ENCODE measurements at places on chromosomes 3 and 15. TPM values are rescaled to one million over a fixed set of nuclear protein-coding genes. Genes with fewer than 3 reads are reported as not detected.

- no peak overlapping the region for H3K27ac ChIP-seq
- peaks cover 54% of the 10 kb centered on the region for H3K4me1 ChIP-seq
- peaks cover 60% of the 10 kb centered on the region for H3K36me3 ChIP-seq
- DNase-seq = no peak
- H3K4me3 ChIP-seq = no peak overlapping the region
- no peaks in the 10 kb centered on the region for H3K27me3 ChIP-seq
Observed at GRCh38 chr3:105785803-105786202, 83.0 kb downstream of the CBLB start.

DNA sequence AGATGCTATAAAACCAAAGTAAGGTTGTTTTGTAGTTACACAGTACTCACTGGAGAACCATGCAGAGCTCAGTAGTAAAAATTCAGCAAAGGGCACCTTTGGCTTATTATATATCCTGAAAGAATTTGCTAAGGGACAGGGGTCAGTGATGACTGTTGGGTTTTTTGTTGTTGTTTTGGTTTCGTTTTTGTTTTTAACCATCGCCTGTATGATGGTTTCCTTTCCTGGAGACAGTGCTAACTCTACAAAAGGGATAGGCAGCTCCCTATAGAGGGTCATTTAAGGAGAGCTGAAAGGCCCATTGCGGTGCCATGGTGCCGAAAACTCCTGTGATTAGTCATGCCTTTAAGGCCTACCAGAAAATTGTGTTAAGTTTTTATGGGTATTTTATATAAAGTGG, 118.2 kb upstream of the GOLIM4 start:
- H3K27ac ChIP-seq = peak overlapping the region; percentile 78
- no peak for DNase-seq
- no peaks in the 10 kb centered on the region for H3K36me3 ChIP-seq
- peaks cover 3% of the 10 kb centered on the region for H3K27me3 ChIP-seq
- H3K4me3 ChIP-seq = peak overlapping the region; percentile 23

DNA sequence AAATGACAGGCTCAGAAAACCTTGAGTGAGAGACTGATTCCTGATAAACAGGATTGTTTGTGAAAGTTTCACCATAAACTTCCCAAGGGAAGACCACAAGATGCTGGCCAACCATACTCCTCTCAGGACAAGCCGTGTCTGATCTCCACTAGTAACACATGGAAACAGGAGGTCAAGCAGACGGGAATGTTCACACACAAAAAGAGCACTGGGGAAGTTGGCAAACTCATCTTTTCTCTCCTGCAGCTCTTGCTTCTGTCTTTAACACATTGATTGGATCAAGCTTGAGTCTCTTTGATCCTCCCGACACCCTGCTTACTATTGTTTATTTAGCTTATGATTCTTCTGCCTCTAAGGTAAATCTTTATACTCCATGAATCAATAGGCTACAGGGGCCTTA, 713.5 kb downstream of the PDCD6IP start:
- DNase-seq = no peak
- H3K4me3 ChIP-seq = no peak overlapping the region
- no peaks in the 10 kb centered on the region for H3K4me1 ChIP-seq
- no peak overlapping the region for H3K27ac ChIP-seq
- no peaks in the 10 kb centered on the region for H3K27me3 ChIP-seq

The GMNC gene
- not detected for total RNA-seq

DNA sequence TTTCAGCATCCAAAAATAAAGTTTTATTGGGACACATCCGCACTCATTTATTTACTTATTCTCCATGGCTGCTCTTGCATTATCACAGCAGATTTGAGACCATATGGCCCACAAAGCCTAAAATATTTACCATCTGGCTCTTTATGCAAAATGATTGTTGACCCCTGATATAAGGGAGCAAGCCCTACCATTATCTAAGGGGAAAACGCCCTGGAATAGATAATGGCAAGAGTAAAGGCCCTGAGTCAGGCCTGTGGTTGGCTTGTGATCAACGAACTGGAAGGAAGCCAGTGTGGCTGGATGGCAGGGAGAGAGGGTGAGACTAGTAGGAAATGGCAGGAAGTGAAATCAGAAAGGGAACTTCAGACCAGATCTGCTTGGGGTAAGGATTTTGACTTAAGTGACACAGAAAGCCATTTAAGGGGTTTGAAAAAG, 24.6 kb upstream of the DMXL2 start:
- peaks cover 4% of the 10 kb centered on the region for H3K4me1 ChIP-seq
- H3K36me3 ChIP-seq = no peaks in the 10 kb centered on the region
- DNase-seq = no peak
- peaks cover 19% of the 10 kb centered on the region for H3K27me3 ChIP-seq
- no peak overlapping the region for H3K4me3 ChIP-seq

- no peaks in the 10 kb centered on the region for H3K4me1 ChIP-seq
- no peak overlapping the region for H3K4me3 ChIP-seq
Observed at GRCh38 chr3:195080125-195080524, 190.8 kb downstream of the XXYLT1 start.

The RNF123 gene
- 47.5 TPM for total RNA-seq

The CELSR3 gene
- 8.6 TPM for total RNA-seq

The PDZRN3 gene
- not detected for total RNA-seq

The CYP8B1 gene
- not detected for total RNA-seq

The C3orf49 gene
- total RNA-seq = not detected

DNA sequence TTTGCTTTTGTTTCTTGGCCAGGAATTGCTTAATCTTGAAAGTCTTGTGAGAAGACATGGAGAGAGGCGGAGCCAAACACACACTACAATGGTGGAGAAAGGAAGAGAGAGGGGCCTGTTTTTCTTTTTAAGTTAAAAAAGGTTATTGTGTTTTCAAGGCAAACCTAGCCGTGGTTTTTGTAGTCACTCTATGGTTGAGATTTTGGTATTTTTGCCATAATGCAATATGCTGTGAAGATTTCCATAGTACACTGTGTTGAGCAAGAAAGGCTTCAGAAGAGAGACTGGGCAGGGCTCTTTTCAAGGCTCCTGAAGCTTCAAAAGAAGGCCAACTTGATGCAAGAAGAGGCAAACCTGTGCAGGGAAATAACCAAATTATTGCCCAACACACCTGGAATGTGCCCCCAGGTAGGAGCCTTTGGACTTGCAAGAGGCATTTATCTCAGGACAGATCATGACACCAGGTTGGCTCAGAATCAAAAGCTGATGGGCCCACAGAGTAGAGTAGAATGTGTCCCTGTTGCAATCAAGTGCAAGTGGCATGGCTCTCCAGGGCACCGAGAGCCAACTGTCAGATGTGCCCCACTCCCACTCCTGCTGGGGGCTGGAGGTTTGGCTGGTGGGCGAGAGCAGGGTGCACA, 22.1 kb downstream of the AMOTL2 start:
- H3K4me1 ChIP-seq = peaks cover 2% of the 10 kb centered on the region
- H3K27me3 ChIP-seq = no peaks in the 10 kb centered on the region
- no peaks in the 10 kb centered on the region for H3K36me3 ChIP-seq

The IGSF10 gene
- not detected for total RNA-seq

DNA sequence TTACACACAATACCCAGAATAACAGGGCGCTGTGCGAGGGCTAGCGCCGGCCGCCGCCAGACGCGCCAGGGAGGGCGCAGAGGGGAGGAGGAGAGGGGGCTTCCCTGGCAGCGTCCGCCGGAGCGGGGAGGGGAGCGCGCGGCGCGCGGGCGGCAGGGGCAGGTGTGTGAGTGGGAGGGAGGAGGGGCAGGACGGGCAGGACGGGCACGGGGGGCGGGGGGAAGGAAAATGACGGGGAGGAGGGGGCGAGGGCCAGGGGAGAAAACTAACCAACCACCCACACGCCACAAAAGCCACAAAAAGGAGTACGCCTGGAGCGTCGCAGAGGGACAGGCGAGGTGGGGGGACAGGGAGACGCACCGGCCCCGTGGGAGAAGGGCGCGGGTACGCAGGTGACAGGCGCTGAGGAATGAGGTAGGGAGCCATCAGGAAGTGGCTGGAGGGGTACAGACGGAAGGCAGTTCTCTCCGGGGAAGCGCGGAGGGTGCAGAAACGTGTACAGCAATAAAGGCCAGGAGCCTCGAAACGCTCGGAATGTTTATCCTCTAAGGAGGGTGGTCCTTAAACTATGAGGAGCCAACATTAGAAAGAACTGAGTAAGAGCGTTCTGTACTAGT, 610 bp upstream of the SATB1 start:
- H3K27me3 ChIP-seq = no peaks in the 10 kb centered on the region
- H3K4me1 ChIP-seq = peaks cover 55% of the 10 kb centered on the region
- H3K36me3 ChIP-seq = peaks cover 63% of the 10 kb centered on the region
- peak; percentile 82 for DNase-seq
- H3K4me3 ChIP-seq = peak overlapping the region; percentile 88

The TMEM89 gene
- 0.32 TPM for total RNA-seq

DNA sequence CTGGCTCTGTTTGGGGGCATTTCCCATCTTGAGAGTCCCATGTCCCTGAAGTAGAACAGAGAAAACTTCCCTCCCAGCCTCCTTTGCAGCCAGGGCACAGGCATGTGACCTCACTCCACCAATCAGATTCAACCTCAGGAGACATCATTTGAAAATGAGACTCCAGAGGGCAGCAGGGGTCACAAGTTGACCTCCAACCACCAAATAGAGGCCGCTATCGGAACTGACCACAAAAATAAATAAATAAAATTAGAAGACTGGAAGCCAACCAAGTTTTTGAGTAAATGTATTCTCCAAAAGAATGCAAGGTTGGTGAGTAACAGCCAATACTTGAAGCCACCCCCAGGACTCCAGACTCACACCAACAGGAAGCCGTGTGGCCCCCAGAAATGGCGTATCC, 106.5 kb downstream of the CHSY1 start:
- no peak overlapping the region for H3K4me3 ChIP-seq
- H3K36me3 ChIP-seq = no peaks in the 10 kb centered on the region
- no peak for DNase-seq
- H3K27ac ChIP-seq = no peak overlapping the region
- H3K4me1 ChIP-seq = peaks cover 15% of the 10 kb centered on the region

Data from activated CD4-positive, alpha-beta T cell treated with anti-CD3 and anti-CD28 coated beads, Interleukin-2, amount 10 ng/mL, durations not matched to agents 7 days and 5 days (primary cell).